ENCODE measurements at places on chromosomes 6 and 20.

DNA sequence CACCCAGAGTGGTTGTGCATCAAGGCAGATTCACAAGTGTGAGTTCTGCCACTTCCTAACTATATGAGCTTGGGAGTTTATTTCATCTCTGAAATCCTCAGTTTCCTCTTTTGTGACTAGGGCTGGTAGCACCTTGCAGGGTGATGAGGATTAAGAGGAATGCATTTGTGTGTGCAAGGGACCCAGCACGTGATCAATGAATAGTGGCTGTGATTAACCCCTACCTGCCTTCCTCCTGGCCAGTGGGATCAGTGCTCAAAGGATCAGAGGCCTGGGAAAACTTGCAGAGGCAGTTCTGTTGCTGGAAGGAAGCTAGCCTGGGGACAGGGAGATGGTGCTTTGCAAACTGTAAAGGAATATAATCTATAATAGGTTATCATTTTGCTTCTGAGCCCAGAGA lies 7.3 kb downstream of the SDC4 start:
- no peak for DNase-seq

DNA sequence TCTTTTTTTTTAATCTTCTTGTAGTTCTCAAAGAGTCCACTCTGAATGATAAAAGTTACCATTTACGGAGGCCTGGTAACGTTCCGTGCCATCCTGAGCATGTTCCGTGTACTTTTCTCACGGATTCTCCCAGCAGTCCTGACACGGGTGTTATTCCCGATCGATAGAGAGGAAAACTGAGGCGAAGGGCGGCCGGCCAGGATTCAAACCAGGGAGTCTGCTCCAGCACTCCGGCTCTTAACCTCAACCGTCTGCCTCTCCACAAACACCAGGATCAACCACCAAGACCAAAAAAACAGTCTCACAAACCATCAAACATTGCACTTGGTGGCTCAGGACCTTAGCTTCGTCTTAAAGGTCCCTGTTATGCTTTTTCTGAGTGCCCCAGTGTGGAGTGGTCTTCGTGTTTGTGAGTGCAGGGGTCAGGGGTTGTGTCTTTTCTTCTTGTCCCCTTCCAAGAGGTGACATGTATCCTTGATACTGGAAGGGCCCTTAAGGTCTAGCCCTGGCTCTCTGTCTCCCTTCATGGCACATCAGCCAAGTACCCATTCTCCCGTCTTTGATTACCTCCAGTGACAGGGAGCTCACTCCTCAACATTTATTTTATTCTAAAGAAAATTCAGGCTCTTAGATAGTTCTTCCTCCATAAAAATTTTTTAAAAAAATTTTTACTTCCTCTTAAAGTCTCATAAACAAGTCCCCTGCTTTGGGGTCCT lies 35.1 kb downstream of the SRC start:
- no peak for DNase-seq

GRCh38 chr6:36130667-36131510 lies 576 bp downstream of the MAPK13 start:
- peak; percentile 75 for DNase-seq

DNA sequence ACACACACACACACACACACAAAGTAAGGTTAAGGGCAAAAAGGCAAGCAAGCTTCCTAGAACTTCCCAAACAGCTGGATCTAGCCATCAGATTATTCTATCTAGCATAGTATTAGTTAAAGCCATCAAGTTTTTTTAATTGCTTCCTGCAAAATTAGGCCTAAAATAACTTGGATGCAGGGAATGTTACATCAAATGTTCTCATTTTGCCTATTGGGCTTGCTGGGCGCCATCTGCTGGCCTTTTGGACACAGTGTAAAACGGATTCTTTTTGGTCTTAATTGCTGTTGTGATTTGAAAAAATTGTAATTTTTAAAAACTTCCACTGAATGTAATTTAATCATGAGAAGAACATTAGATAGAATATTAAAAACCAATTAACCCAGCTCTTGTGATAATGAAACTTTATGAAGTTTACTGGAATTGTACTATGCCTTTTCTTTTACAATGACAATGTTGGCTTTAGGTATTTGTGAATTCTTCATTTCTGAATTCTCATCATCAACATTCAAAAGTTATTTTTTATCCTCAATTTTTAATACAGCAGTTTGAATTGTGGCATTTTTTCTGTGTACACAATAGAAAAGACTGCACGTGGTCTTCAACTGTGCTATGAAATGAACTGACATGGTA lies 6.8 kb downstream of the MKKS start:
- peak; percentile 45 for DNase-seq

- no peak for DNase-seq
Observed at GRCh38 chr20:39289831-39290230, 327.7 kb downstream of the DHX35 start.

All from stimulated activated CD4-positive, alpha-beta T cell treated with anti-CD3 and anti-CD28 coated beads, Interleukin-2, amount 100 ng/mL, for 24 hours (primary cell).